ENCODE measurements at places on chromosomes 13 and 19.
A peak's percentile ranks its signal among the peaks of the same experiment; 100 is the strongest.

DNA sequence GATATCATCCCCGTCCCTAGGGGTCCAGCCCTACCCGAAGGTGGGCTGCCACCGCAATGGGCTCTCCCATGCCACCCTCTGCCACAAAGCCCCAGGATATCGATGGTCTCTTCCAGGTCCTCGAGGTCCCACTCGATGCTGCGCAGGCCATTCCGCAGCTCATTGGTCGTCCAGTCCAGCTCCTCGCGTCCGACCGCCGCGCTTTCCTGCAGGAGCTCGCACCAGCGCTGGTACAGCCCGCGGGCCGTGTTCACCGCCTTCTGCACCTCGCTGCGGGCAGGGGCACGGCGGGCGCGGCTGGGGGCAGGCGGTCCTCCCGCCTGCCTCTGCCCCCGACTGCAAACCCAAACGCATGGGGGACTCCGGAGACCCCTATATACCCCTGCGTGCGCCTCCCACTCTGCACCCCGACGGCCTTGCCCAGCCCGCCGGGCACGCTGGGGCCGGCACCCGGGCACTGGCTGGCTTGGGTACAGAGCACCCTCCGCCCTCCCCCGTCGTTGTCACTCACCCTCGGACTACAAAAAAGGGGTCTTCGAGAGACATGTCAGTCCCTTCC, 468 bp downstream of the STX10 start:
- DNase-seq: no peak

DNA sequence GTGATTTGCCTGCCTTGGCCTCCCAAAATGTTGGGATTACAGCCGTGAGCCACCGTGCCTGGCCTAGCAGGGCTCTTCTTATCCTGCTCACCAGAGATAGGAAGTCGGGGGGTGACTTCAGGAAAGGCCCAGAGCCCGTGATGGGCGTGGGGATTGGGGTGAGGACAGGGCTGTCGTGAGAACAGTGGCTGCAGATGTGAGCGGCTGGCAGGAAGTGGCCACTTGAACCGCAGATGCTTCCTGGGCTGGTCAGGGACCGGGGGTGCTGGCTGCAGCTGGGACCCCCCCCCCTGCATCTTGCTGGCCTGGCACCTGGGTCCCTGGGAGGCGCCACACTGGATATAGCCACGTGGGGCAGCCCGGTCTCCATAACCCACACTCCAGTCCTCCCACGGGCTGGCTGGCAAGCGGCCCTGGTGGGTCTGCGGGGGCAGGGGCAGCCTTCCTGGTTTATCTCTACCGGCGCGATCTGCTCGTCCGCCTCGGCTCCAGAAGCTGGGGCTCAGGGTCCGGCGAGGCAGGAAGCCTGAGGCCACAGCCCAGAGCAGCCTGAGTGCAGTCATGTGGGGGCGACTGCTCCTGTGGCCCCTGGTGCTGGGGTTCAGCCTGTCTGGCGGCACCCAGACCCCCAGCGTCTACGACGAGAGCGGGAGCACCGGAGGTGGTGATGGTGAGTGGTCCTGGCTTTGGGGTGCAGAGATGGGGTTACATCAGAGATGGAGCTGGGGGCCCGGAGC, at the start of gene F2RL3:
Gene F2RL3, plus strand, starts transcription at position 371 of the 737 bp plus-strand sequence. Its CDS starts 191 bp downstream, at position 562.
- DNase-seq: peak; percentile 92

- DNase-seq: no peak
These were observed at the start of gene KLK11 for GRCh38 chr19:51026554-51026831. KLK11 (minus strand) TSS chr19:51026616; CDS start chr19:51025631, 985 bp downstream.

DNA sequence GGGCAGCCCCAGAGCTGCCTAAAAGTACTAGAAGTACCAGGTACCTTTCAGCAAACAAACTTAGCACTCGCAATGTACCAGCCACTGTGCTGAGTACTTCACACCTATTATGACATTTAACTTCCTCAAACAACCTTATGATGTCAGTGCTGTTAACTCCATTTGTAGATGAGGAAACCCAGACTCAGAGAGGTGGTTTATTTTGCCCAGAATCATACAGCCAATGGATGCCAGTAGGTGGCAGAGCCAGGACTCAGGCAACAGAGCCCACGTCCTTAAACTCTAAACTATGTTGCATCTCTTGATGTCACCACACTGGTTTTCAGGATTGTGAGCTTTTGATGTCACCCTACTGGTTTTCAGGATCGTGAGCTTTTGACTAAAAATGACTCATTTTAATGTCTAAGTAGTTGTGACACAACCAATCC, 78.9 kb downstream of the FLT1 start:
- no peak for DNase-seq

GRCh38 chr13:76440568-76440967, 445.6 kb downstream of the KCTD12 start:
- no peak for DNase-seq

DNA sequence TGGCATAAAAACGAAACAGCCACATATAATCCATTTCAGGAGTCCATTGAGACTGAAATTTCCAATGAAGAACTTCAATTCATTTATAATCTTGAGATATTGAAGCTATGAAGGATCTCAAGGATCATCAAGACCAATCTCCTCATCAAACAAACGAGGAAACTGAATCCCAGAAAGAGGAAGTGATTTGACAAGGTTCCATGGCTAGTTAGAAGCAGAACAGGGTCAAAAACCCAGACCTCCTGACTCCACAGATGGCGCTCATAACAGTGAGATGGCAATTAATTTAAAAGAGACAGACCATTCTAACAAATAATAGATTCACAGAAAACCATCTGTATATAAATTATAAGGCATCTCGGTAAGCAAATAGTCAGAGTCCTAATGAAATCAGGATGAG, 229.7 kb downstream of the KCTD12 start:
- DNase-seq: no peak

GRCh38 chr19:31178833-31179470, 170.3 kb downstream of the TSHZ3 start:
- DNase-seq: no peak
